ENCODE measurements at places on chromosomes 4 and X. TPM values are rescaled to one million over a fixed set of nuclear protein-coding genes. Genes with fewer than 3 reads are reported as not detected.

DNA sequence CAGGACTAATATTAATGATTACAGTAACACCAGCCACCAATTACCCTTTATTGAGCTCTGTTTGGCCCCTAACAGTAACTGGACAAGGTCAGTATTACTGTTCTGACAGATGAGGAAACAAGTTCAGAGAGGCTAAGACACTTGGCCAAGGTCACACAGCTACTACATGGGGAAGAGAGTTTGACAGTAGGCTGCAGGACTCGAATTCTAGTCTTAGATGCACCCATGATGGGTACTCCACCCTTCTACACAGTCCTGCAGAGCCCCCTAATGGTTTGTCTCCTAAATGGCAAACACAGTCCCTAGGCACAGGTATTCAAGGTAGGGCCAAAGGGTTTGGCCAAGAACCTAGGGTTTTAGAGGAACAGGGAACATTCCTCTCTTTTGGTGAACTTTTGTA, 93.9 kb downstream of the NSUN7 start:
- H3K27ac ChIP-seq = no peak overlapping the region
- no peaks in the 10 kb centered on the region for H3K27me3 ChIP-seq
- no peak overlapping the region for H3K4me3 ChIP-seq
- peaks cover 43% of the 10 kb centered on the region for H3K4me1 ChIP-seq
- DNase-seq = no peak
- H3K36me3 ChIP-seq = no peaks in the 10 kb centered on the region

DNA sequence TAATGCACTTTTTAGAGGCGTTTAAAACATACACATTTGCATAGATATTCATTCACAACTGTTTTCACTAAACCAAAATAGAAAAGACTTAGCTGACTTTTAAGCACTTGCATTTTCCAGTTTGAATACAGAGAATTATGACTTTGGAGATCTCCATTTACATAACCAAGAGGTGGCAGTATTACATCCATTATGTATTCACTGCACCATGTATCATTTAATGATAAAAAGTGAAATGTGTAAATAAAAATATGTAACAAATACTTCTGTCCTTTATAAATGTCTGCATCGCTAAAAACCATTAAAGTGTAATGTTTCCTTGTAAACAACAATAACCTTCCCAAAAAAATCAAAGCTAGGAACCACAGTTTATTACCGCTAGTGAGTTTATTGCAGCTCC, 413.2 kb downstream of the FGF13 start:
- no peaks in the 10 kb centered on the region for H3K36me3 ChIP-seq
- no peak for DNase-seq
- no peaks in the 10 kb centered on the region for H3K4me1 ChIP-seq
- peaks cover 2% of the 10 kb centered on the region for H3K27me3 ChIP-seq
- no peak overlapping the region for H3K27ac ChIP-seq

DNA sequence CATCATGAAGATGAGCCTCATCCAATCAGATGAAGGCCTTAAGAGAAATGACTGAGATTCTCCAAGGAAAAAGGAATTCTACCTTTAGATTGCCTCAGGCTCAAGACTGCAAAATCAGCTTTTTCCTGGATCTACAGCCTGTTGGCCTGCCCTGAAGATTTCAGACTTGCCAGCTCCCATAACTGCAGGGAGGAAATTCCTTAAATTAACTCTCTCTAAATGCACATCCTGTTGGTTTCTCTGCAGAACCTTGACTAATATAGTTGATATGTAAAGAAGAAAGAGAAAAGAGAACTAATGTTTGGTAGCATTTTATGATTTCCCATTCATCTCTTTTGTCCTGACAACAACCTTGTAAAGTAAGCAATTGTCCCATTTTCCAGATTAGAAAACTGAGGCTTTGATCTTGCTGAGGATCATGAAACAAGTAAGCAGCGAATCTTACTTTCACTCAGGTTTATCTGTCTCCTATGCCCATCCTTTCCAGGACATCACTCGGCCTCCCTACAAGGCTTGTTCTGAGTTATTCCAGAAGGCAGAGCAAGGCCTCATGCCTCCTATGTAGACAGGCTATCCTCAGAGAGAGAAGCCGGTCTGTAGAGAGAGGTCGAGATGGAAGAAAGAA, 115.0 kb upstream of the LDB2 start:
- H3K27me3 ChIP-seq = no peaks in the 10 kb centered on the region
- DNase-seq = no peak
- H3K27ac ChIP-seq = no peak overlapping the region
- H3K36me3 ChIP-seq = no peaks in the 10 kb centered on the region

- peaks cover 3% of the 10 kb centered on the region for H3K36me3 ChIP-seq
- H3K27me3 ChIP-seq = no peaks in the 10 kb centered on the region
- DNase-seq = no peak
- H3K4me3 ChIP-seq = no peak overlapping the region
- H3K4me1 ChIP-seq = no peaks in the 10 kb centered on the region
- no peak overlapping the region for H3K27ac ChIP-seq
Measured at GRCh38 chr4:54741202-54741601, 83.4 kb downstream of the KIT start.

GRCh38 chr4:5381961-5382441, 326.4 kb downstream of the EVC2 start:
- H3K4me3 ChIP-seq = no peak overlapping the region
- no peak for DNase-seq
- no peak overlapping the region for H3K27ac ChIP-seq
- H3K27me3 ChIP-seq = no peaks in the 10 kb centered on the region
- H3K4me1 ChIP-seq = no peaks in the 10 kb centered on the region

DNA sequence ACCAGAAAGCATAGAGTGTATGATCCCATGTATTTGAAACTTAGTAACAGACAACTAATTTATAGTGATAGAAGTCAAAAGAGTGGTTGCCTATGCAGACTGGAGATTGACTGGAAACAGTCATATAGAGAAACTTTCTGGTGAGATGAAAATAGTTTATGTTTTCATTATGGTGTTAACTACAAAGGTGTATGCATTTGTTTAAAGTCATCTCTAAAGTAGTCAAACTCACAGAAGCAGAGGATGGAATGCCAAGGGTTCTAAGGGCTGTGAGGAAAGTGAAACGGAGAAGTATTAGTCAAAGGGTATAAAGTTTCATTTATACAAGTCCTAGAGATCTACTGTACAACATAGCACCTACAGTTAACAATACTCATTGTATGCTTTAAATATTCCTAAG, 45.8 kb downstream of the ENOX2 start:
- H3K4me1 ChIP-seq = no peaks in the 10 kb centered on the region
- no peak overlapping the region for H3K4me3 ChIP-seq
- no peaks in the 10 kb centered on the region for H3K36me3 ChIP-seq
- H3K27ac ChIP-seq = no peak overlapping the region
- no peak for DNase-seq

GRCh38 chr4:61860376-61860775, 660.2 kb downstream of the ADGRL3 start:
- no peak overlapping the region for H3K27ac ChIP-seq
- H3K4me1 ChIP-seq = no peaks in the 10 kb centered on the region
- no peaks in the 10 kb centered on the region for H3K36me3 ChIP-seq
- DNase-seq = no peak

GRCh38 chrX:12363216-12363615, 224.9 kb downstream of the FRMPD4 start:
- no peak overlapping the region for H3K27ac ChIP-seq
- H3K27me3 ChIP-seq = no peaks in the 10 kb centered on the region
- DNase-seq = no peak
- H3K4me1 ChIP-seq = no peaks in the 10 kb centered on the region
- H3K36me3 ChIP-seq = no peaks in the 10 kb centered on the region

GRCh38 chrX:68438575-68438974, 5.3 kb upstream of the OPHN1 start:
- no peak overlapping the region for H3K4me3 ChIP-seq
- H3K4me1 ChIP-seq = no peaks in the 10 kb centered on the region
- H3K27me3 ChIP-seq = no peaks in the 10 kb centered on the region
- no peak overlapping the region for H3K27ac ChIP-seq
- no peak for DNase-seq
- no peaks in the 10 kb centered on the region for H3K36me3 ChIP-seq

- H3K4me3 ChIP-seq = no peak overlapping the region
- DNase-seq = no peak
- no peaks in the 10 kb centered on the region for H3K4me1 ChIP-seq
- H3K27me3 ChIP-seq = no peaks in the 10 kb centered on the region
- H3K36me3 ChIP-seq = no peaks in the 10 kb centered on the region
- no peak overlapping the region for H3K27ac ChIP-seq
Measured at GRCh38 chrX:130803537-130803936, 99.5 kb downstream of the ENOX2 start.

GRCh38 chrX:91122151-91122694, 312.4 kb upstream of the PABPC5 start:
- no peak overlapping the region for H3K4me3 ChIP-seq
- H3K4me1 ChIP-seq = no peaks in the 10 kb centered on the region
- H3K36me3 ChIP-seq = no peaks in the 10 kb centered on the region
- peak; percentile 9 for DNase-seq

DNA sequence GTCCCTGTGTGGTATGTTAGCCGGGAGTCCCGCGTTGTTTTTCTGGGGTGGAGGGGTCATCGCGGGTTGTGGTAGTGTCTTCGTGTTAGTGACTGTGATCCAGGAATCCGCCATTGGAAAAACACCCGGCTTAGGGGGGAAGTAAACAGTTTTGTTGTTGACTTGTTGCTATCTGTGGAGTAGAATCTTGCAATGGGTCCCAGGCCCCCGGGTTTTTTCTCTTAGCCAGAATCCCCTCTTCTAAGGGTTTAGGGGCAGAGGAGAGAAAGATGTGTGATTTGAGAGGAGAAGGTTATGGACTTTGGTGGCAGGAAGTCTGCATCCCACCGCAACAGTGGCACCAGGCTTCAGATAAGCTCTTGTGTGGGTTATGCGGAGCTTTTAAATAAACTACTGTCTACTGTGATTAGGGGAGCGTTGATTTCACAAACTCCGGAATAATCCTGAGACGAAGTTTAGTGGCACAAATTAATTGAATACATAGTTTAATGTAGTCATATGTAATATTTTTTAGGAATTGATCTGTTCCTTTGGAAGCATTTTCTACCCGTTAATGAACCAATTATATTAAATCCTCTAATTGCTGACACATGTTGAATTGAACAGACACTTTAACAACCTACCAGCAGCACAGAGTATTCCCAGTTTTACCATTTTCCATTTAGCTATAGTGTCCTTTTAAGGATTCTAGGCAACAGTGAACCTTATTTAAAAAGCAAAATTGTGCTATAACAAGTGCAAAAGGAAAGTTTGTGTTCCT, 1.4 kb downstream of the DDX3X start:
- peaks cover 19% of the 10 kb centered on the region for H3K27me3 ChIP-seq
- H3K4me1 ChIP-seq = peaks cover 28% of the 10 kb centered on the region
- H3K36me3 ChIP-seq = peaks cover 5% of the 10 kb centered on the region

- no peaks in the 10 kb centered on the region for H3K27me3 ChIP-seq
- H3K4me1 ChIP-seq = peaks cover 68% of the 10 kb centered on the region
- no peak for DNase-seq
- H3K36me3 ChIP-seq = peaks cover 8% of the 10 kb centered on the region
- no peak overlapping the region for H3K4me3 ChIP-seq
Measured at GRCh38 chr4:7323872-7324650, 110.7 kb downstream of the PSAPL1 start.

GRCh38 chr4:15784959-15785634, 7.0 kb downstream of the CD38 start:
- H3K4me3 ChIP-seq = no peak overlapping the region
- H3K36me3 ChIP-seq = peaks cover 3% of the 10 kb centered on the region
- H3K4me1 ChIP-seq = no peaks in the 10 kb centered on the region

DNA sequence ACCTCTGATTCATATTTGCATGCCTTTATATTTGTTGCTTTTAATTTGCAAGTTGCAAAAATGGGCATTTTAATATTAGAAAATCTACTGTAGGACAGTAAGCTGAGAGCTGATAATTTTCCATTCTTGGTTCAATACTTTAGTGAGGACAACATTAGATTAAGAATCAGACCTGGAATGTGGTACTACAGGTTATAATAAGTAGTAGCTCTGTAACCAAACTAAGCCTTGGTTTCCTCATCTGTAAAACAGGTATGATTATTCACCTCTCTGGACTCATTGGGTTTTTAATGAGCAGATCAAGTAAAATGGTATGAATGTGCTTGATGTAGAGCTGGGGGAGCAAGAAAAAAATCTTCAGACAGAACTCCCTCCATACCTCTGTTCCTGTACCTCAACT, 31.1 kb downstream of the PRRG1 start:
- H3K27ac ChIP-seq = no peak overlapping the region
- no peaks in the 10 kb centered on the region for H3K36me3 ChIP-seq
- DNase-seq = no peak
- no peak overlapping the region for H3K4me3 ChIP-seq
- peaks cover 2% of the 10 kb centered on the region for H3K27me3 ChIP-seq
- H3K4me1 ChIP-seq = no peaks in the 10 kb centered on the region

GRCh38 chr4:110512901-110513300, 36.9 kb downstream of the ENPEP start:
- H3K36me3 ChIP-seq = no peaks in the 10 kb centered on the region
- no peaks in the 10 kb centered on the region for H3K27me3 ChIP-seq
- H3K27ac ChIP-seq = no peak overlapping the region
- DNase-seq = no peak
- no peaks in the 10 kb centered on the region for H3K4me1 ChIP-seq
- no peak overlapping the region for H3K4me3 ChIP-seq

GRCh38 chr4:74114234-74114633, 15.2 kb upstream of the CXCL2 start:
- H3K27me3 ChIP-seq = no peaks in the 10 kb centered on the region
- peaks cover 6% of the 10 kb centered on the region for H3K4me1 ChIP-seq
- H3K27ac ChIP-seq = no peak overlapping the region
- H3K36me3 ChIP-seq = no peaks in the 10 kb centered on the region

- peaks cover 15% of the 10 kb centered on the region for H3K27me3 ChIP-seq
- no peak for DNase-seq
- no peaks in the 10 kb centered on the region for H3K36me3 ChIP-seq
- peak overlapping the region; percentile 65 for H3K27ac ChIP-seq
- no peaks in the 10 kb centered on the region for H3K4me1 ChIP-seq
Measured at GRCh38 chrX:45766981-45767501, 566.4 kb upstream of the DIPK2B start.

- peaks cover 12% of the 10 kb centered on the region for H3K4me1 ChIP-seq
- H3K36me3 ChIP-seq = peaks cover 74% of the 10 kb centered on the region
- no peak overlapping the region for H3K27ac ChIP-seq
- no peaks in the 10 kb centered on the region for H3K27me3 ChIP-seq
Measured at GRCh38 chr4:763191-763810, 57.7 kb downstream of the PCGF3 start.

- H3K27me3 ChIP-seq = peaks cover 6% of the 10 kb centered on the region
- H3K4me1 ChIP-seq = peaks cover 15% of the 10 kb centered on the region
- H3K4me3 ChIP-seq = no peak overlapping the region
- H3K27ac ChIP-seq = peak overlapping the region; percentile 61
- no peak for DNase-seq
Measured at GRCh38 chrX:134734466-134734952, 76.2 kb upstream of the PLAC1 start.

GRCh38 chr4:42736527-42737195, 79.8 kb upstream of the ATP8A1 start:
- H3K4me1 ChIP-seq = peaks cover 4% of the 10 kb centered on the region
- no peak for DNase-seq
- H3K36me3 ChIP-seq = no peaks in the 10 kb centered on the region
- no peak overlapping the region for H3K4me3 ChIP-seq
- H3K27me3 ChIP-seq = no peaks in the 10 kb centered on the region

The CYP4V2 gene
- total RNA-seq = 22.5 TPM

The GLRB gene
- 20.8 TPM for total RNA-seq

The PAK3 gene
- total RNA-seq = 30.5 TPM

The GASK1B gene
- total RNA-seq = 44.4 TPM

The SSX2 gene
- not detected for total RNA-seq

The CLIC2 gene
- 10.1 TPM for total RNA-seq

The CYTL1 gene
- 4.2 TPM for total RNA-seq

The IL21 gene
- not detected for total RNA-seq

The FHDC1 gene
- total RNA-seq = 5.5 TPM

The GRID2 gene
- total RNA-seq = 19.7 TPM

The PASD1 gene
- not detected for total RNA-seq

The ETNPPL gene
- 1.7 TPM for total RNA-seq

The SLC34A2 gene
- 0.77 TPM for total RNA-seq

The SLITRK4 gene
- 35.6 TPM for total RNA-seq
